ENCODE measurements at places on chromosomes 13 and 19. TPM values are rescaled to one million over a fixed set of nuclear protein-coding genes. Genes with fewer than 3 reads are reported as not detected.

DNA sequence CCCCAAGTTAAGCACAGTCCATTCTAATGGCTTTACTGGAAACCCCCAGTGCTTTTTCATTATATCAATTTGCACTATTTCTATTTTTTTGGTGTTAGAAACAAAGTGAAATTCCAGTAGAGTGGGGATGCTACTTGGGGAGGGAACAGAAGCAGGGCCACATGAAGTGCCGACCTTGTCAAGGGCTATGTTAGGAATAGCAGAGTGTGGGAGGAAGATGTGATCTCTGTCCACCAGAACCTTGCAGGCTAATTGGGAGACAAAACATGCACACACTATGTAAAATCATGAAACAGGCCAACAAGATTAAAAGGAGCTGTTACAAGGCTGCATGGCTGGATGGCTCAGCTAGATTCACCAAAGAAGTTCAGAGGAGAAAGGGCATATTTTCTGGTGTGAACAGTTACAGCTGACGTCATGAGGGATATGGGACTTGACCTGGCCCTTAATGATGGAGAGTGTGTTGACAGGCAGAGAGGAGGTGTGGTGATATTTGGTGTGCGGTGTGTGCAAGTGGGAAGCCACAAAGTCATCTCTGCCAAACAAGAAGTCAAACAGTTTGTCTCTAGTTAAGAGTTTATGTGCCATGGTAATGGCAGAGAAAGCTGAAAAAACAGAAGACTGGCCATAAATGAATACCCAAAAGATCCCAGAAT is 318.4 kb upstream of the MAB21L1 start:
- H3K36me3 ChIP-seq = no peaks in the 10 kb centered on the region
- no peaks in the 10 kb centered on the region for H3K4me1 ChIP-seq
- no peak overlapping the region for H3K27ac ChIP-seq
- no peaks in the 10 kb centered on the region for H3K27me3 ChIP-seq

- no peaks in the 10 kb centered on the region for H3K36me3 ChIP-seq
- no peak overlapping the region for H3K27ac ChIP-seq
- no peaks in the 10 kb centered on the region for H3K27me3 ChIP-seq
- no peak for DNase-seq
These were observed 21.1 kb downstream of the KBTBD6 start for GRCh38 chr13:41111454-41111853.

KLK12 gene
- not detected for polyA plus RNA-seq

SKA3 gene
- polyA plus RNA-seq = 1.4 TPM

PSMC4 gene
- polyA plus RNA-seq = 74.1 TPM

DNA sequence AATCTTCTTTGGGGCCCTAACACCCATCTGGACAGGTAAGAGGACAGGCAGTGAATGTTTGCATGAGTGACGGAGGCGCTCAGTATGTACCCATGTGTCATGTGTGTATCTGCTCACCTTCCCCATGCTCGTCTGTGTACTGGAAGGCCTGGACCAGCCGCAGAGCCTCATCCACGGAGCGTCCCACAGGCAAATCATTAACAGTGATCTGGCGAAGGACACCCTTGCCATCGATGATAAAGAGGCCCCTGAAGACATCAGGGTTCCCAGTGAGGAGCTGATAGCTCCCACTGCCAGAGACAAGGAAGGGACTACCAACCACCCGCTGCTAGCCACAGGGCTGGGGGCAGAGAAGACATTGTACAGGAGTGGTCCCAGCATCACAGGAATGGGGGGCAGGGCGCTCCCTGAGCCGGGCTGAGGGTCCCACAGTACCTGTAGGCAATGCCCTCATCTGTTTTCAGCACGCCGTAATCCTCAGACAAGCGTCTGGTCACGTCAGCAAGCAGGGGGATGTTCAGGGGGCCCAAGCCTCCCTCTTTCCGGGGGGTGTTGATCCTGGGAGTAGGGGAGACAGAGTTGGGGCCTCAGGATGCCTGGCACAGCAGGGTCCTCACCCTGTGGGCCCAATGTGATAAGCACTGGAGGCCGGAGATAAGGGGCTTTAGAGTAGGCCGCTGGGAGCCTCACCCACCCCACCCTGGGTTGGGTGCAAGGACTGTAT is 1.7 kb downstream of the PRDX2 start:
- no peak overlapping the region for H3K4me3 ChIP-seq
- no peak for DNase-seq
- H3K36me3 ChIP-seq = peaks cover 9% of the 10 kb centered on the region
- no peak overlapping the region for H3K27ac ChIP-seq
- H3K4me1 ChIP-seq = peaks cover 27% of the 10 kb centered on the region

GNG7 gene
- polyA plus RNA-seq = 0.06 TPM

DNA sequence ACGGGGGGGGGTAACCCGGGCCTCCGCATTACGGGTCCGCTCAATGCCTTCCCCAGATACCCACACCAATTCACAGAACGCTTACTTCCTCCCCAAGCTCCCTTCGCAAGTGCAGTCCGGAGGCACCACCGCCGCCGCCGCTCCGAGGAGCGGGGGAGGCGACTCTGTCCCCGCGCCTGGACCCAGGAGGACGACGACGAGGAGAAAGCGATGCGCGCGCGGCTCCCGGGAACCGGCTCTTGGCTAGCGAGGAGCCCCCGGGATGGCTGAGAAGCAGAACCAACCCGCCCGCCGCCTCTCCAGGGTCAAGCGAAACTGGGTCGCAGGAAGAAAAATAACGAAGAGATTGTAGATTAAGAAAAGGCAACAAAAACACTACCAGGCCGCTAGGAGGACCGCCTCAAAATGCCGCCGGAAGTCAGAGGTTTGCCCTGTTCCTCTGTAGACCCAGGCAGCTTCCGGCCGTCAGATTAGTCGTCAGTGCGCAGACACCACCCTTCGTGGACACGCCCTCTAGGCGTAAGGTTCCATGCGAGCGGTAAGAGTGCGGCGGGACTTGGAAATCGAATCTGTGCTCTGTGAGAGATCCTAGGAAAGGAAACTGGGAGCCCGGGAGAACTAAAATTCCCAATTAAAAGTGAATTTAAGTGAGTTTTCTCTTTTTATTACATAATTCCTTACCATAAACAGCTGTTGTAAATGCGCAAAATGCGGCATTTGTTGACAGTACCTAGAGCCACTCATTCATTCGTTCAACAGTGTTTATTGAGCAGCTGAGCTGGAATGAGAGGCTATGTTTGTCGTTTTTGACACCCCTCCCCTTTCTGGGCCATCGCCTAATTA is at the start of gene ZC3H13:
Gene ZC3H13, minus strand, starts transcription at position 428 of the 843 bp plus-strand sequence. CDS start 7,239 bp downstream, outside the sequence.
- H3K36me3 ChIP-seq = no peaks in the 10 kb centered on the region
- no peaks in the 10 kb centered on the region for H3K27me3 ChIP-seq
- peak; percentile 67 for DNase-seq
- peak within 1 kb of the TSS; percentile 77 for H3K4me3 ChIP-seq
- H3K27ac ChIP-seq = peak within 1 kb of the TSS; percentile 85

GRCh38 chr13:106475852-106476251 is 59.6 kb downstream of the EFNB2 start:
- H3K4me1 ChIP-seq = peaks cover 18% of the 10 kb centered on the region
- no peaks in the 10 kb centered on the region for H3K27me3 ChIP-seq
- no peak for DNase-seq
- H3K27ac ChIP-seq = no peak overlapping the region
- H3K4me3 ChIP-seq = no peak overlapping the region
- no peaks in the 10 kb centered on the region for H3K36me3 ChIP-seq

CD177 gene
- polyA plus RNA-seq = 1.7 TPM

DNA sequence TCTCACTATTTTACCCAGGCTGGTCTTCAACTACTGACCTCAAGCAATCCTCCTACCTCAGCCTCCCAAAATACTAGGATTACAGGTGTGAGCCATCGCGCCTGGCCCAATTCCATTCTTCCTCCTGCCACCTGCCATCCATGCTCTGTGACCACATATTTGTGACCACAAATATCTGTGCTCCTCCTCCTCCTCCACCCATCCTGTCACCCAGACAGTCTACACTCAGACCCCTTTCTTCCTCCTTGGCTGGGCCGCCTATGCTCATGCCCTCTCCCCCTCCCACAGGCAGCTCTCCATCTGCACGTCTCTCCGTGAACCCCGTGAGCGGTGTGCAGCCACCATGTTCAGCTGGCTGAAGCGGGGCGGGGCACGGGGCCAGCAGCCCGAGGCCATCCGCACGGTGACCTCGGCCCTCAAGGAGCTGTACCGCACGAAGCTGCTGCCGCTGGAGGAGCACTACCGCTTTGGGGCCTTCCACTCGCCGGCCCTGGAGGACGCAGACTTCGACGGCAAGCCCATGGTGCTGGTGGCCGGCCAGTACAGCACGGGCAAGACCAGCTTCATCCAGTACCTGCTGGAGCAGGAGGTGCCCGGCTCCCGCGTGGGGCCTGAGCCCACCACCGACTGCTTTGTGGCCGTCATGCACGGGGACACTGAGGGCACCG is 3.2 kb downstream of the EHD2 start:
- peaks cover 22% of the 10 kb centered on the region for H3K36me3 ChIP-seq
- no peak overlapping the region for H3K27ac ChIP-seq
- peaks cover 21% of the 10 kb centered on the region for H3K4me1 ChIP-seq

GRCh38 chr19:29886586-29886985 is 55.5 kb upstream of the URI1 start:
- no peaks in the 10 kb centered on the region for H3K27me3 ChIP-seq
- H3K4me1 ChIP-seq = no peaks in the 10 kb centered on the region
- no peak for DNase-seq
- H3K36me3 ChIP-seq = no peaks in the 10 kb centered on the region
- H3K27ac ChIP-seq = no peak overlapping the region
- no peak overlapping the region for H3K4me3 ChIP-seq

GRCh38 chr13:78045916-78046315 is 127.3 kb upstream of the EDNRB start:
- no peaks in the 10 kb centered on the region for H3K4me1 ChIP-seq
- no peaks in the 10 kb centered on the region for H3K36me3 ChIP-seq
- no peak overlapping the region for H3K27ac ChIP-seq
- no peaks in the 10 kb centered on the region for H3K27me3 ChIP-seq
- no peak for DNase-seq

GRCh38 chr19:9658769-9659168 is 16.1 kb downstream of the ZNF562 start:
- no peaks in the 10 kb centered on the region for H3K4me1 ChIP-seq
- no peak overlapping the region for H3K4me3 ChIP-seq
- no peak for DNase-seq
- H3K27ac ChIP-seq = no peak overlapping the region
- H3K27me3 ChIP-seq = no peaks in the 10 kb centered on the region

DNA sequence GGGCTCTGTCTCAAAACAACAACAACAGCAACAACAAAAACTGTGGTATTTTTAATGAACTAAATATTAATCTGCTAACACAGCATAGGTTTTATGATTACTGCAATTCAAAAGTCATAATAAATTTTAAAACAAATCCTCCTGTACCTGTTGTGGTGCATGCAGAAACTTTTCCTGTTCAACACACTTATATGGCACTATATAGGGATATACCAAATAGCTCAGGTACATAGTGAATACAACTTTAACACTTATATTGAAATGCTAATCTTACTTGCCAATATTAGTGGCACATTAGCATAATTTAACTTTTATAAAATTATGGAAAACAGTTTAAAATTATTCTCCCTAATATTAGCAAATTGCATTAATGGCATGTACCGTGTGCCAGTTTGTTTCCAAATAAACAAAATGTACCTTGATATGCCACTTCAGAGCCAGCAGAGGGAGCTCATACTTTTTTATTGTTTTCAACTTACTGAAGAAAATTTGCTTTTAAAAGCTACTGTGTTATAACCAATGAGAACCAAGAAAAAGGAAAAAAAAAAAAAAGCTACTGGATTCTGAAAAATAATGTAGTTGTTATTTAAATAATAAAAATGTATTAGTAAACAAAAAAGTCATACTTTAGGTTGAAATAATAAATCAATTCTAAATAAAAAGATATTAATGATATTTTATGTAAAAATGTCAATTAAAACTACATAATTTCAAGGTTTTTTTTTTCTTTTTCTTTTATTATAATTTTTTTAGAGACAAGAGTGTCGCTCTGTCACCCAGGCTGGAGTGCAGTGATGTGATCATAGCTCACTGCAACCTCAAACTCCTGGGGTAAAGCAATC is 18.0 kb upstream of the RBM26 start:
- H3K27ac ChIP-seq = no peak overlapping the region
- H3K36me3 ChIP-seq = no peaks in the 10 kb centered on the region
- H3K4me3 ChIP-seq = no peak overlapping the region
- no peak for DNase-seq
- H3K27me3 ChIP-seq = no peaks in the 10 kb centered on the region
- H3K4me1 ChIP-seq = no peaks in the 10 kb centered on the region

GRCh38 chr19:4015705-4016402 is 8.3 kb downstream of the PIAS4 start:
- no peak for DNase-seq
- no peaks in the 10 kb centered on the region for H3K4me1 ChIP-seq
- no peak overlapping the region for H3K4me3 ChIP-seq
- no peak overlapping the region for H3K27ac ChIP-seq

All from keratinocyte (primary cell).